T-helper 22 cell (primary cell): ENCODE measurements at places on chromosomes 5 and 9.
A peak's percentile ranks its signal among the peaks of the same experiment; 100 is the strongest.

GRCh38 chr5:143427122-143427735 lies 23.7 kb upstream of the NR3C1 start:
- DNase-seq, result no peak

DNA sequence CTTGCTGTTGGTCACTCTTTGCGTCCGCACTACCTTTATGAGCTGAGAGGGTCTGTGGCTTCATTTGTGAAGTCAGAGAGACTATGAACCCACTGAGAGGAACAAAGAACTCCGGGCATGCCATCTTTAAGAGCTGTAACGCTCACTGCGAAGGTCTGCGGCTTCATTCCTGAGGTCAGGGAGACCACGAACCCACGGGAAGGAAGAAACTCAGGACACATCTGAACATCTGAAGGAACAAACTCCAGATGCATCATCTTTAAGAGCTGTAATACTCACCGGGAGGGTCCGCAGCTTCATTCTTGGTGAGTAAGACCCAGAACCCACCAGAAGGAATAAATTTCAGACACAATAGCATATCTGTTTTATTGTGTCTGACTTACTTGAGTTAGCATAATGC lies 19.2 kb downstream of the GCNT1 start:
- no peak for DNase-seq

DNA sequence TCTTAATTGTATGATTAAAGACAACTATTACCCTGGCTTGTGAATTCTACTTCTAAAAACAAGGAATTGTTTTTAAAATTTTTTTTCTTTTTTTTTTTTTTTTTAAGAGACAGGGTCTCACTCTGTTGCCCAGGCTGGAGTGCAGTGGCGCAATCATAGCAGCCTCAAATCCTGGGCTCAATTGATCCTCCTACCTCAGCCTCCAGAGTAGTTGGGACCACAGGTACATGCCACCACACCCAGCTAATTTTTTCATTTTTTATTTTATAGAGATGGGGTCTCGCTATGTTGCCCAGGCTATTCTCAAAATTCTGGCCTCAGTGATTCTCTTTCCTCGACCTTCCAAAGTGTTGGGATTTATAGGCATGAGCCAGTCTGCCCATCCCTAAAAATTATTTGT lies 62.3 kb downstream of the HABP4 start:
- DNase-seq, result no peak

GRCh38 chr9:17031546-17031945 lies 103.3 kb upstream of the CNTLN start:
- DNase-seq, result no peak

DNA sequence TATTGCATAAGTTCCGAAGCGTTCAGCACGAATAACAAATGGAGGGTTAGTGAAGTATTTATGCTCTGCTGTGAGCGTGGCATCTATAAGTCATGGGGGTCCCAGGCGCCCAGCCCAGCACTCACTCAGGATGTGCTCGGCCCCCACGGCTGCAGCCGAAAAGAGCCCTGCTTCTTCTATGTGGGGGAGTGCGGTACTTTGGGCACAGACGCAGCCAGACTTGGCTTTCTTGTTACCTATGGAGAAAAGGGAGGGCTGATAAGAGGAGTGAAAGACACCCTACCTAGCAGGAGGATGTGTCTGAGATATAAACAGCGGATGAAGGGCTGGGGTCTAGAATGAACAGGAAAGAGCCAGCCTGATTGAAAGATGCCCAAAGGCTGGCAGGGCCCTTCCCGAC lies 51.4 kb downstream of the MRPL36 start:
- DNase-seq, result no peak

- DNase-seq, result no peak
Measured at GRCh38 chr9:90870621-90871326, 69.2 kb downstream of the SYK start.

- DNase-seq, result no peak
Measured at GRCh38 chr5:2917093-2917492, 165.6 kb upstream of the IRX2 start.

GRCh38 chr5:72702881-72703434 lies 113.5 kb upstream of the TNPO1 start:
- no peak for DNase-seq

DNA sequence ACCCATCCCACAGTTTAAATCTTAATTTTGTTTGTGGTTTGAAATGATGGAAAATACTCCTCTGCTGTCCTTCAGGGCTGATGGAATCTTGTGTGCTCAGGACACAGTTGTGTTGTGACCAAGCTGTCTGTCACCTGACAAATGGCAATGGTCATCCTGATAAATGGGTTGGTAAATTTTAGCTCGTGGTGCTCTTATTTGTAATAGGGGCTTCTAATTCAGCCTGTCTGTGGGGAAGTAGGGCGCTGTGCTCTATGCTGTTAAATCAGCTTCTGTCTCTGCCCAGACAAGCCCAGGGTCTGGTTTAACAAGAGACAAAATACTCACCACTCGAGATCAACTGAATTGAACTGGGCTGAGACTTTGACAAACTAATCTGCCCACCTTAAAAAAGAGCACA lies 4.5 kb downstream of the LRRTM2 start:
- DNase-seq, result no peak

- DNase-seq, result no peak
Measured at GRCh38 chr9:1653282-1653681, 361.9 kb upstream of the SMARCA2 start.

- DNase-seq, result no peak
Measured at GRCh38 chr9:90844326-90844725, 42.7 kb downstream of the SYK start.

GRCh38 chr9:123453831-123454321 lies 97.9 kb downstream of the CRB2 start:
- DNase-seq, result no peak

DNA sequence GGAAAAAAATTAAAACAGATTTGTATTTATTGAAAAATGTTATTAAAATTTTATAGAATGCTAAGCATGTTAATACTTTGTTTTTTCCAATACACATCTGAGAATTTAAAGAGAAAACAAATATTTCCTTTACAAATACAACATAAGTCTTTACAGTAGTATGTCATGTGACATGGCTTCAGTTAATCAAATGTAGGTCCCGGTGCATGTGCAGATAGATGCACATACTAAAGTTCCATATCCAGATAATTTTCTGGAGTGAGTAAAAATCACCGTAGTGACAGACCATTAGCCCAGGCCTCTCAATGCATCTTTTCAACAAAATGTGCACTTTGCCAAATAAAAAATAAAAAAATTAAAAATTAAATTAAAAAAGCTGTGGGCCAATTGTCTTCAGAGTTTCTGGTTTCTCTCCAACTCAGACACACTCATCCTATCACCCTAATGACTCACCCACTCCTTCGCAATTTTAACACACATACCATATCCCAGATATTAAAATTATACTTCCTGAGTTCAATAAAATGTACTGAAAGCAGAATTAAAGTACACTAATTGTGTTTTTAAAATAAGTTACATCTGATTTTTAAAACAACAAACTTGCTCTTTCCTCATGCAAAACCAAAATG lies 508.1 kb downstream of the NR2F1-AS1 start:
- no peak for DNase-seq

DNA sequence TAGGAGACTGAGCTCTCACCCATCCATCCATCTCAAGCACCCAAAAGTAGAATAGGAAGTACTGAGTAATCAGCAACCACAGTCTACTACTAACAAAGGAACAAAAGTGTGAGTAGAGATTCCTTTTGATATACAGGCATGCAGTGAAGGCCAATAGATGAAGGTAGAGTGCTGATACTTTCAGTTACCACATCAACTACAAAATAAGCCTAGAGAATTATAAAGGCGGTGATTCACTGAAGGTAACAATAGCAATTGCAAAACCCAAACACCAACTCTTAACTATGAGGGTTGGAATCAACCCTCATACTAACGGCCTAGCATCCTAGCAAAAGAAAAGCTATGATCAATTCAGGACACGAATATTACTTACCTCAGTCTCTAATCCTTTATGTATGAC lies 992.6 kb downstream of the DNAH5 start:
- DNase-seq, result no peak

DNA sequence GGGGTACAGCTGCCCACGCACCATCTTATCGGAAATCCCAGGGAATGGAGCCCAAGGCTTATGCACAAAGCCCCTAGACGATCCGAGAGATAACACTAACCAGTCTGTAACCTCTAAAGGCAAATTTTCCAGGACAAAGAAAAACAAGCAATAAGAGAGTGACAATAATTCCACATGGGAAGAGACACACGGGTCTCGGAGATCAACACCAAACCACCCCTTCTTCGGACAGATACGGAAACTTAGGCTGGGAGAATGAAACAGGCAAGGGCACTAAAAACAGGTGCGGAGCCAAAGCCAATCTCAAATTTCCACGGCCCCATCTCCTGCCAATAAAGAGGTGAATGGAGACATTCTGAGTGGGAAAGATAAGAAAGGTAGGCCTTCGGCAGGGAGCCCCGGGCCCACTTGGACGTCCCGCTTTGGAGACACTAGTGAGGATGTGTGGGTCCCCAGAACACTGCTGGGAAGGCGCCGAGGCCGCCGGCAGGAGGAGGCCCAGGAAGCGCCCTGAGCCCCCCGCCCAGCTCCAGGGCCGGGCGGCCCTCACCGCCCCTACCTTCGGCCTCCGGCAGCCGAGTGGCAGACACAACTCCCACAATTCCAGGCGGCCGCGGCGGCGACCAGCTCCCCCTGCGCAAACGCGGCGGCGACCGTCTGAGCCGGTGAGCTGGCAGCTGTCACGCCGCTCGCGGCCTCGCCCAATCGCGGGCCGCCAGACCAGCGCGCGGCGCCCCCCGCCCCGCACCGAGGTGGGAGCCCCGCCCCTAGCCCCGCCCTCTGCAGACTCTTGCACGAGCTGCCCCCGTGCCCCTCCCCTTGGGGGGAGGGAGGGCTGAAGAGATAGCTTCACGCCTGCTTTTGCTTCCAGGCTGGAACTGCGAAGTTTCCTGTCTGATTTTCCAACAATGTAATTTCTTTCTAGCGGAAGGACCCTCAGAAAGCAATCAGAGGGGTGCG lies at the start of gene SIL1:
Gene SIL1 (minus strand): TSS at position 659 of the 960 bp plus-strand sequence. CDS start 70,525 bp downstream, outside the sequence.
- DNase-seq, result peak; percentile 93

DNA sequence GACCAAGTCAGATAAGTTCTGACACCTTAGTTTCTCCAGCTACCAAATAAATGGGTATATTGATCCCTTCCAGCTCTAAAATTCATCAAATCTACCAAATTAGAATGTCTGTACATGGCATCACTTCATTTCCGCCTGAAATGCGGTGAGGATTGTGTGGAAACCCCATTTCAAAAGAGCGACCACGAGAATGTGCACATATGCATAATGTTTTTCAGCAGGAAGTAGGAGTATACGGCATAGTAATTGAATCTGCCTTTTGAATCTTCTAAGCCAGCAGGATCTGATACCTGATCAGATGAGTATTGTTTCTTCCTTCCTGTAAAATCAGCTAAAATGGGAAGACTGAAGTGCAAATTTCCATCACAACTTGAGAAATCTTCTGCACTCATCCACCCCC lies 418.6 kb downstream of the TMEM38B start:
- DNase-seq, result no peak

- no peak for DNase-seq
Measured at GRCh38 chr5:3121813-3122212, 370.3 kb upstream of the IRX2 start.

DNA sequence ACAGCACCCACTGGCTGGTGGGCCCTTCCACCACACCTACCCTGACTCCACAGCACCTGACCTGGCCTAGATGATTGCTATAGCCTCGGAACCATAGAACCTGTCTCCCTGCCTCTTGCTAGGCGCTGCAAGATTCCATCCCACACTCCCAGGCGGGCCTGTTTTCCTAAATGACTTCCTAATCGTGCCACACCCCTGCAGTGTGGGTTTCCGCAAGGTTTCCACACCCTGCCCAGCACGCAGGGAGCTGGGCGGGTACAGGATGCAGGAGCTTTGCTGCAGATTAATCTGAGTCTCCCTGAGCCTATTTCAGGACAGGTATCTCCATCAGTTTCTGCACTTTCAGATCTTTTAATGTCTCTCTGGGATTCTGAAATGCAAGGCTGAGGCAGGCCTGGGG lies 62.9 kb downstream of the SHB start:
- DNase-seq, result no peak

- no peak for DNase-seq
Measured at GRCh38 chr9:130616451-130616850, 37.1 kb downstream of the FUBP3 start.

DNA sequence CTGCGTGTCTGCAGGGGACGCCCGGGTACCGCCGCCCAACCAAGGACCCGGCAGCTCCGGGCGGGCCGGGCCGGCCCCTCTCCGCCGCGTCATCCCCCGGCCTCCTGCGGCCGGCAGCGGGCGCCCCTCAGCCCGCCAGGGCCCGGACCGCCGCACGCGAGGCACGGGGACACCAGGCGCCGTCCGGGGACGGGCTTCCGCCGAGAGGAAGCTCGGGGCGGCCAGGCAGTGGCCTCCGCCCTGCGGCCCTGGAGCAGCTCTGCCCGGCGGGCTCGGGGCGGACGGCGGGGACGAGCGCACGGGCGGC lies 373 bp downstream of the FBXW5 start:
- no peak for DNase-seq

GRCh38 chr5:148909040-148909439 lies 82.6 kb downstream of the ADRB2 start:
- no peak for DNase-seq

DNA sequence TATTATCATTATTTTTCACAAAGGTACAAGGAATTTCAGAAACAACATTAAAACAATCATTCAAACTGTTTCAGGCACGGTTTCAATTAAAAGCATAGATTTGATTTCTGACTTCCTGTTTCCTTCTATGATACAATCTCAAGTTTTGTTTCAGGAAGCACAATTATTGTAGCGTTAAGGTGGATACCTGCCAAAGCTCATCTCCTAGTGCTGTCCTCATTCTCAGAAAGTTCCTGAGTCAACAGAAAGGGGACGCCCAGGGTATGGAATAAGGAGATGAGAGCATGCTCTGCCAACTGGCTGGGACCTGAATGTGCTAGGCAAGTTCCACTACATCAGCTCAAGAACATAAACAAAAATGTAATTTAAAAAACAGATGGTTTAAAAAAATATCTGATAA lies 2.0 kb upstream of the TRIM14 start:
- DNase-seq, result no peak

GRCh38 chr9:68551191-68551590 lies 10.5 kb upstream of the TMEM252 start:
- DNase-seq, result no peak

DNA sequence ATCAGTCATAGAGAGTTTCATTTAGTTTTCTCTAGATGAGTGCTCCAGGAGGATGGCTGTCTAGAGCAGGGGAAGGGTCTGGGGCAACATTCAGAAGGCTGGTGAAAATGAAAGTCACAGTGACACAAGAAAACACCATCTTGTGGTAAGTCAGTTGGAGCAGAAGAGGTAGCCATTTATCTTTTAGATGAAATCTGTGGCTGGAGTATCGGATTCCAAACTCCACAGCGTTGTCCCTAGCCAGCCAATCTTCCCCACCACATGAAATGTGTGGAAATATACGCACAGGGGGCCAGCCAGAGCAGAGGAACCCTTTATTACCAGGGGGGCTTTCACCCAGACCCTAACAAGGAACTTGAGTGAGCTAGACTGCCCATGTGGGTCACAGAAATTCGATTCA lies 15.9 kb upstream of the TNFAIP8 start:
- DNase-seq, result no peak

DNA sequence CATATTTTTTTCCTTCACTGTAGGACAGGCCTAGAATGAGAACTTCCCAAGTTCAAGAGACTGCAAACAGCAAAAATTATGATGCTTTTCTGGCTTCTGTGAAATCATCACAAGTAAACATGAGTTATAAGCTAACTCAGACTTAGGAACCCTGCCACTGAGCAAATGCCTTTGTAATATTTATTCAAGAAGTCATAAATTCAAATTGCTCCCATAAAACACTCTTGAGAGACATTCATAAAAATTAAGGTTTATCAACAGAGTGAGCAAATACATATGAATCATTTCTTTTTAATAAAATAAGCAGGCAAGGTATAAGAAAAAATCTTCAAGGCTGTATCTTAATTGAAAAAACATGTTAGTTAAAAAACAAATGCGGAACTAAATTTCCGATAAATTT lies 124.2 kb downstream of the GNA14 start:
- DNase-seq, result no peak
